ENCODE measurements at places on chromosomes 5 and 9.

GRCh38 chr5:150397782-150398721 lies 14.7 kb downstream of the CD74 start:
- no peak for DNase-seq

GRCh38 chr9:133221177-133221809 lies 12.2 kb upstream of the OBP2B start:
- DNase-seq, result no peak

- no peak for DNase-seq
Measured at GRCh38 chr5:175728885-175729828, 71.3 kb downstream of the HRH2 start.

GRCh38 chr5:147804334-147804733 lies 21.8 kb upstream of the JAKMIP2 start:
- no peak for DNase-seq

DNA sequence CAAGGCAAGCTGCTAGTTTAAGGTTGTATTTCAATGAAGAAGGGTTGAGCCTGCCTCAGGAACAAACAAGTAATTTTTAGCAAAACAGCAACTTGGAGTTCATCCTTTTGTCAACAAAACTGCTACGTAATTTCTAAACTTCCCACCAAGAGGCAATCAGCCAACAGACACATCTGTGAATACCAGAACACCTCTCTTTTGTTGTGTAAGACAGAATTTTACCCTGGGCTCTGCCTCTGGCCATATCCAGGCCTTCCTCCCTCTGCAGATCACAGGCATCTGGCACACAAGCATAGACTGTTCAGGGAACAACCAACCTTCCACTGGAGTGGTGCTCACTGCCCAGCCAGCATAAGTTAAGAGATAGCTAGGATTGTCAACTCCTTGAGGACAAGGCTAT lies 409.0 kb downstream of the SPOCK1 start:
- no peak for DNase-seq

DNA sequence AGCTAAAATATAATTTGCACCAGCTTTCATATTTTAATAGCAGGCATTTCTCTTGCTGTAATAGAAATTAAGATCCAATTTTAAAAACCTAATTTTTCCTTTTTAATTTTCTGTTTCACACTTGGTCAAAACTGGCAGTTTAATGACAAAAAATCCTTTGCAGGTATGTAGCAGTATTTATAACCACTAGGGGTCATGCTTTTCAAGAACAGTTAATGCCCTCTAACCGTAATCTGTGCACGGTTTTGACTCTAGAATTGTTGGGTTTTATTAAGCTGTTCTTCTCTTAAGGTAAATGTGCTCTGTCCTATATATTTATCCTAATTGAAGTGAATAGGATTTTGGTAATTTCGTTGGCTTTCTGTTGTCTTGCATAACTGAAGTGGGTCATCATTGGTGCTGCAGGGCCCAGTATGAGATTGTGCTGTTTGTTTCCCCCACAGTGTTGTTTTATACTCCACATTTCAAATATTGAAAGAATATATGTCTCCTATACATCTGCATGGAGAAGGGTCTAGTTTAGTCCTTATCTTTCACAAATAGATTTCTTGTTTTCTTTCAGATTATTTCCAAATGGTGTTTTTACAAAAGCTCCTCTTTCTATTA lies 107.4 kb downstream of the SCAMP1 start:
- no peak for DNase-seq

All from stimulated activated CD8-positive, alpha-beta memory T cell treated with anti-CD3 and anti-CD28 coated beads, Interleukin-15, amount 100 ng/mL, for 24 hours (primary cell).